ENCODE measurements at places on chromosomes 4 and X.

DNA sequence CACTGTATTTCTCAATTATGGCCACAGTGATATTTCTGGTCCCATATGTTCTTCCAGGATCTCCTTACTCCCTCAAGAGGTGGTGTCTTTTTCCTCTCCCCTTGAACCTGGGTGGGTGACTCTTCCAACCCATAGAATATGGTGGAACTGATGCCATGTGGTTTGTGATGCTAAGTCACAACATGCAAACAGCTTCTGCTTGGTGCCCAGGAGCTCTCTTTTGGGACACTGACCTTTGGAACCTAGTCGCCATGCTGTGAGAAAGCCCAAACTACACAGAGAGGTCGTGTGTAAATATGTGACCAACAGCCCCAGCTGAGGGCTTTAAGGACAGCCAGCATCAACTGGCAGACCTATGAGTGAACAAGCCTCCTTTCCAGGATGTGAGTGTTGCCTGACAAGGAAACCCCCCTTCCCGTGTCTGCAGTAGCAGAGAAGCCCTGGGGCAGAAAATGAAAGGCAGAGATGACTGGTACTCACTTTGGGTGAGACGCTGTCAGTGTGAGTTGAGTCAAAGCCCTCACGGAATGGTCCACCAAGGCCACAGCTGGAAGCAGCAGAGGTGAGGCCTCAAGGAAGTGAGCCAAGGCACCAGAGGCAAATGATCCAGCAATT, 223.4 kb downstream of the BCOR start:
- no peak for DNase-seq

GRCh38 chr4:112277220-112277619, 8.5 kb downstream of the TIFA start:
- DNase-seq = no peak

- DNase-seq = no peak
These were observed 47.3 kb upstream of the STK26 start for GRCh38 chrX:131975851-131976250.

DNA sequence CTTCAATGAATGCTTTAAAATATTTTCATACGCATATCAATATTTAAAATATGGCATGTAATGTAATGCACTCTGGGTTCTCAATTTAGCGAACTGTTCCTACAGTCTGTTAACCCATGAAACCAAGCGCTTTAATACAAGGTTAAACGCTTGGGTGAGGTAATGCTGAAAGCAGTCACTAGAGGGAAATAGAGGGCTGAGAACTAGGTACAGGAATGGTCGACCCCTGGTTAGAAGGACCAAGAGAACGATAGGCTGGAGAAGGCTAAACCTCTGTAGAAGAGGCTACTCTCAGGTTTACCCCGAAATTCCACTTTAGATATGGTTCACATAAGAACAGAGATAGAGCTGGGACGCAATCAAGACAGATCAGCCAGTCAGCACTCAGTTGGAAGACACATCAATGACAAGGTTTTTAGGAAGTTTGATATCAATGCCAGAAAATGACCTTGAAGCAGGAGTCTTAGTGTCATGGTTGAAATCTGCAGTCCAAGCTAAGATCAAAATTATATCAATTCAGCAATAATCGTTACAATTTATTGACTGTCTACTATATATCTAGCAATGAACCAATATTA, 26.9 kb downstream of the ARSJ start:
- DNase-seq = no peak

DNA sequence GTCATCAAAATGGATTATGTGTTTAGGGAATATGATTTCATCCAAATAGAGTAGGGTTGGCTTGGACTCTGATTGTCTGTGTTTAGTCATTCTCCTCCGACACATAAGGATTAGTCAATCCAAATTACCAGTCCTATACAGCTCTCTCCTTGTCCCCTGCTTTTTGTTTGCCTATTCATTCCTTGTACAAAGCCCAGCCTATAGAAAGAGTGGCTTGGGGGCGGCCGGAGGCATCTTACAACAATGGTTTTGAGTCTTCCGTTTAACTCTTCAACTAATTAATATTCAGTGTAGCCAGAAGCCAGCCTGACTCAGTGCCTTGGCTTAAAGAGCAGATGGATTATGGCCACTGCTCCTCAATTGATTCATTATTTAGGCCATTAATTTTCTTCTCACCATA, 796.6 kb upstream of the POU3F4 start:
- DNase-seq = no peak

GRCh38 chrX:68261060-68261672, 172.1 kb downstream of the OPHN1 start:
- DNase-seq = no peak

GRCh38 chrX:10052906-10053625, 85.9 kb downstream of the CLDN34 start:
- no peak for DNase-seq

DNA sequence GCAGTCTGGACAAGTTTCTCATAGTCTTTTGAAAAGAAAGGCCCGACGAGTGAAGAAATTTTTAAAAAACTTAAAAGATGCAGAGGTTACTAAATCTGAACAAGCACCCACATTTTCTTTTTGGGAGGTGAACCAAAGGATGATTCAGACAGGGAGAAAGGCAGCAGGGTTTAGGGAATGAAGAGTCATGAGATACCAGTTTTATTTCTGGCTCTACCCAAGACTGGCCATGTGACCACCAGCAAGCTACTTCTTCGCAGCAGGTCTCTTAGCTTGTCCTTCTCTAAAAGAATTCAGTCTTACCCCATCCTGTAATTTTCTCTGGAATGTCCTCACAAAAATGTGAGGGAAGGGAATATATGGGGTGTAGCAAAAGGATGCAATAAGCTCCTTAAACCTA, 37.6 kb downstream of the AMOT start:
- no peak for DNase-seq

GRCh38 chr4:149062997-149063396, 620.8 kb upstream of the NR3C2 start:
- DNase-seq = no peak

DNA sequence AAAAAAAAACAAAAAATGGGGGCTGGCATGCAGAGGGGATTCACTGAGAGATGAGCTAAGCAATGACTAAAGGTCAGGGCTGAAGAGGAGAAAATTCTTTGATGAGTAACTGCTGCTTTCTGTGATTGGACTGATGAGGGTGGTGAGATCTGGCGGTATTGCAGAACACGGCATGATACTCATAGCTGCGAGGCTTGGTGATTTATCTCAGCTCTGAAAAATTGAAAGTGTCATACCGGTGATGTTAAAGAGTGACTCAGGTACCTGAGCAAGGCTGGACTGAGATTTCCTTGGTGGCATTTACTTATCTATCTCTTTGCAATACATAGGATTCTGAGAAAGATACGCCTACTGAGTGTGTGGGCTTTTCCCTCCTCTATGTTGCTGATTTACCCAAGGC, 204.1 kb upstream of the DDX53 start:
- no peak for DNase-seq

- DNase-seq = no peak
These were observed 46.0 kb downstream of the ELOVL6 start for GRCh38 chr4:110152386-110152785.

DNA sequence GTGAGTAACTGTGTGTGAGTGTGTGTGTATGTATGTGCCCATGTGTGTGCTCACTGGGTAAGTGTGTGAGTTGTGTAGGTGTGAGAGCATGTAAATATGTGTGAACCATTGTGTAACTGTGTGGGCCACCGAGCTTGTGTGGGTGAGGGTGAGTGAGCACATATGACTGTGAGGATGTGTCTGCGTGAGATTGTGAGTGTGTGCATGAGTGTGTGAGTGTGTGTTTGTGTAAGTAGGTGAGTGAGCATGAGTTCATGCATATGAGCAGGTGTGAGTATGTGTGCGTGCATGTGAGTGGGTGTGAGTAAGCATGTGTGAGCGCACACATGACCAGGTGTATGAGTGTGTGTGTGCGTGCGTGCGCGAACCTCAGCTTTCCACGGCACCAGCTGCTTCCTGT, 1.4 kb upstream of the ATP2B3 start:
- no peak for DNase-seq

- DNase-seq = no peak
These were observed 28.7 kb downstream of the DOK7 start for GRCh38 chr4:3491681-3492405.

- DNase-seq = no peak
These were observed 134.0 kb downstream of the HTR2C start for GRCh38 chrX:114717921-114718320.

DNA sequence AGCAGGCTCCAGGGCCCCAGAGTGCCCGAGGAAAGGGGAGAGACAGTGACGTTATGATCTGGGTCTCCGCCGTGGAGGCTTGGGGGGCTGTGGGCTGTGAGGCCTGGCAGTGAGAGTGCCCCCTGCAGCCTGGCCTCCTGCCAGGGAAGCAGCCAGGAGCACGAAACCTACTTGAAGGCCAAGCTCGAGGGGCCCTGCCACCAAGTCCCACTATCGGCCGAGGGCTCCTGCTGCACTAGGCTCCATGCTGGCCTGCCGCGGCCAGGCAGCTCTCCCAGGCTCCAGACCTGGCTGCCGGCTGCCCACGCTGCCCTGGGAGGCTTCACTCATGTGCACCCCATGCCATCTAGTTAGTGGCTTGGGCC, 18.7 kb downstream of the FLNA start:
- no peak for DNase-seq

DNA sequence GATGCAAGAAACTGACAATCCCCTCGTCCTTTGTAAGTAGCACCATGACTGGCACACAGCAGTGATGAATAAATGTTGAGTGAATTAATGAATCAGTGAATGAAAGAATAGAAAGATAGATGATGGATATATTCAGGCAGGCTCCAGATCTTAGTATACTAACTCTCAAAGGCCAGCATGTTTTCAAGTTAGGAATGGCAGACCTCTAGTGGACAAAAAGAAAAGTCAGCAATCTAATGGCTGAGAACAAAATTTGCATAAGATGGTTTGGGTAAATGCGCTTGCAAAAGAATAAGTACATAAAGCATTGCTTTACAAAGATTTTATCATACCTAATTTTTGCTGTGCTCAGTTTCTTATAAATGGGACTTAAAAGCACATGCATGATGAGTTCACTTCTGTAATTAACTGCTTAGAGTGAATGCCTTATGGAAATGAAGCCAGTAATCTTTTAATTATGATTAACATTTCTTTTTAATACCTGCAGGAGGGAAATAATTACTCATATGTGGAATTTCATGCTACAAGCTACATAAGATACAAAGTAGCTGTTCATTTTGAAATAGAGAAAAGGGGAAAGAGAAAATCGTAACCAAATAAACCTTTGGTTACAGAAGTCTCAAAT, 126.9 kb upstream of the GPRIN3 start:
- no peak for DNase-seq

DNA sequence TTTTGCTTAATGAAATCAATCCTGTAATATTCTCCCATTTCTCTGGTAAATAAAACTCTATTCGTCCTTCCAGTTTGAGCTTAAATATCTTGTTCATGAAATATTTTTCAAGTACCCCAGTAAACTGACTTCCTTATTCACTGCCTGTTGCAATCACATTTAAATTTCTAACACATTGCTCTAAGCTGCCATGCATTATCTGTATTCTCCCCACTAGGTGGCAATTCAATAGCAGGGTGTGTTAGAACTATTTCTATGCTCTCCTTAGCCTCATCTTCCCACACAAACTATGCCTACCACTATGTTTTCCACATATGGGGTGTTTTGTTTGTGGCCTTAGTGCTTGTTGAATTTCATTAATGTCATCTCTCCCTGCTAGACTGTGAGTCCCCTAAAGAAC, 377.1 kb upstream of the HS3ST1 start:
- no peak for DNase-seq

DNA sequence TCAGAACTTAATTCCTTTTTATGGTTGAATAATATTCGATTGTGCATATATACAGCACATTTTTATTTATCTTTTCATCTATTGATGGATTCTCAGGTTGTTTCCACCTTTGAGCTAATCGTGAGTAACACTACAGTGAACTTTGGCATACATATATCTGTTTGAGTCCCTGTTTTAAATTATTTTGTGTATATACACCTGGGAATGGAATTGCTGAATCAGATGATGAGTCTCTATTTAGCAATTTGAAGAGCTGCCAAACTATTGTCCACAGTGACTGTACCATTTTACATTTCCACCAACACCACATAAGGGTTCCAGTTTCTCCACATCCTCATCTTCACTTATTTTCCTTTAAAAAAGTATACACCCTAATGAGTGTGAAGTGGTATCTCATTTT, 166.2 kb upstream of the FGF13 start:
- no peak for DNase-seq

GRCh38 chrX:2500091-2500802, 529 bp downstream of the DHRSX start:
- no peak for DNase-seq

DNA sequence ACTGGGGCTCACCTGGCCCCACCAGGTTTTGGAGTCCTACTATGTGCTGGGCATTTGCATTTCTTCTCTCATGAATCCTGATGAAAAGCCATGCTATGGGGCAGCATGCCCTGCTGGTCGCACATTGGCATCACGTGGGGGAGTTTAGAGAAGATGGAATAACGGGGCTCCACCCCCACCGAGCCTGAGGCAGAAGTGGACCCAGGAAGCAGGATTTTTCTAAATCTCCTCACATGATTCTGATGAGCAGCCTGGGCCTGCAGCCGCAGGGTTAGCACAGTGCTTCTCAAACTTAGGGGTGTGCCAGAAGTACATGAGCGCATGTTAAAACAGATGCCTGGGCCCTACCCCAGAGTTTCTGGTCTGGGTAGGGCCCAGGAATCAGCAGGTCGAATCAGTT, 4.6 kb upstream of the SORCS2 start:
- DNase-seq = no peak

DNA sequence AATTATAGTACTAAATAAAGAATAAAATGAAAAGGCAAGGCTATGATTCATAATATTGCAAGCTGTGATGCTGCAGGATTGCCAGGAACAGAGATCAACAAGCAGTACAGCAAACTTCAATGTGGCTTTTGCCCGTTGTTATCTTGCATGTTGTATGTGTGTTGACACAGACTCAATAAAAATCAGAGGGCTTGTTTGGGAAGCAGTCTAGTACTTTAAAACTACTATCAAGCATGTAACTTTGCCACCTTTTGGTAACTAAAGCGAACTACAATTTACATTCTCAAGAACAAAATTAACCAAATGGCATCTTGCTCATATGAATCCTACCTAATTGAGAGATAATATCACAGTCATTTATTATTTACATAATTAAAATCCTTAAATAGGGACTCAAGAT, 79.8 kb upstream of the GPM6A start:
- DNase-seq = peak; percentile 13

DNA sequence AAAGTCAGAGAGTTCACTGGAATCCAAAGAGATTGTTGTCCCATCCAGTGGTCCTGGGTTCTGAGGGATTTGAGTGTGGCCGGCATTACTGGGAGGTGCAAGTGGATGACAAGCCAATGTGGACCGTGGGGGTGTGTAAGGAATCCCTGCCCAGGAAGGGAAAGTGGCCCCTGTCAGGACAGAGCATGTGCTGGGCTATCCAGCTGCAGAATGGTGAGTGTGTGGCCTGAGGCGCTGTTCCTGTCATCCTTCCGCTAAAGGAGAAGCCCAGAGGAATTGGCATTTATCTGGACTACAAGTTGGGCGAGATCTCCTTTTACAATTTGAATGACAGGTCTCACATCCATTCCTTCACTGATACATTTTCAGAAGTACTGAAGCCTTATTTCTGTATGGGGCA, 20.4 kb upstream of the TRIM60 start:
- DNase-seq = no peak

GRCh38 chr4:85431156-85431555, 43.8 kb upstream of the ARHGAP24 start:
- DNase-seq = no peak

All from NCI-H774 (cell line).